Hypothalamus (tissue), 51 donors: ENCODE measurements at places on chromosomes 1 and 21.

DNA sequence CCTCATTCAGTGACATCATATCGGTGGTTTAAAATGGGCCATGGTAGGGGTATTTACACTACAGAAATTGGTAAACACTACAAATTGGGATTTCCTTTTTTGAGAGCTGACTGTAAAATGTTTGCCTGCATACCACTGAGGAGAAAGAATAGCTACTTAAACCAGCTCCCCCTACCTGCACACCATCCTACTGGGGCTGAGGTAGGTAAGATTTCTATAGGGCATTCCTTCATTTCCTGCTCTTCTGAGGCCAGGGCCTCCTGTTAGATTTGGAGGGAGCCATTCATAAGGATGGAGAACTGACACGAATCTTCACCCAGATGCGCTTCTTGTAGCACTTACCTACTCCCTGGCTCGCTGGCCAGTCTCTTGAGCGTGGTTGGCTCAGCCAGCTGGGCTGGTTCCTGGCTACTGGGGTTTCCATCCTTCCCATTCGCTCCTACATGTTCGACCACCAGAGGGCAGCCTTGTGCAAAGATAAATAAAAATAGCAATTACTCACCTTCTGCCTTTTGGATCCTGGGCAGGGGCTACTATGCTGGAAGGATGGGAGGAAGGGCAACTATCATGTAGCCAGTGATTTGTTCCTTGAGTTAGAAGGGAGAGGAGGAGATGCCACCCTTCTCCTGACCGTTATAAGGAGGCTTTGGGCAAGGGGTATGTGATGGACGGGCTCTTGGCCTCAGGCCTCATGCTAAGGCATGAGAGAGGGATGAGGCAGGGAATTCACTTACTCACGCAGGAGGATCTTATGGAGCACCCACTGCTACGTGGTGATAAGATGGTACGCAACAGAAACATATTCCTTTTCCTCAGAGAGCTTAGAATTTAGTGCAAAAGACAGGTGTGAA lies 10.7 kb downstream of the OPTC start:
- DNase-seq, result peak; percentile 70

- no peak for DNase-seq
Observed at GRCh38 chr1:58629031-58629462, 52.0 kb upstream of the TACSTD2 start.

DNA sequence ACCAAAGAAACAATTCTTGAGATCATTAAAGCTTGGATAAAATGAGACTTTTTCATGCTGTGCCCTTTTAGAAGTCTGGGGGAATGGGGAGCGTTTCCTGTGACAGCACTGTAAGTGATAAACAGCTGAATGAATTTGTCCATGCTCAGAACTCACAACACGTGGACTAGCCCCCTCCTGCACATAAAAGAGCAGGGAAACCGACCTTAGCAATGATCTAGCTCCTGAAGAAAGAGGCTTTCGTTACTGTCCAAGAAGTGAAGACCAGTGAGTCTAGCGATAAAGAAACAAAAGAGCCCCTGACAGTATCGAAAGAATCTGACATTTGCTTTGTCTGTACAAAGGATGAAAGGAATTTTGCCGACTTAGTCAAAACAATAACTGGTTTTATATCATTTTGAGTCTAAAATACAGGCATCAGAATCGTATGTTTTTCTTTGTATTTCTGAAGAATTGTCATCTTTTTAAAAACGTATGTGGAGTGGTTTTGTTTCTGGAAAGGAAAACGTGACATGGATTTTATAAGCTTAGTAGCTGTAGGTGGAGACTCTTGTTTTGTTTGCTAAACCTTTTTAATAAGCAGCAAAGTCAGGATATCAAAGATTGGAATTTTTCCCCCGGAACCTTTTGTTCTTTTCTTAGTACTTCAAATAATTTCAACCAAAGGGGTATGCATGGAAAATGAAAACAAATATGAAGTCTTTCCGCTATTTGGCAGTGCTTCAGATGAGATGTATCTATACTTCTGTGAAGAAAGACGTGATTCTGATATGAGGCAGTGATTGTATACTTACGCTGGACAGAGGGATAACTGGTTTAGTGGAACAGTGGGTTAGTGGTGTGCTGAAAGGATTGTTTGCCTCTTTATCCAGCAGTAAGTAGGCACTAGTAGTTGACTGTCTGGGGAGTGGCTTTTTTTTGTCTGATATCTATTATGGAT lies 61.0 kb downstream of the MAST2 start:
- DNase-seq, result no peak

- DNase-seq, result no peak
Observed at GRCh38 chr1:230130172-230130944, 63.3 kb downstream of the GALNT2 start.

DNA sequence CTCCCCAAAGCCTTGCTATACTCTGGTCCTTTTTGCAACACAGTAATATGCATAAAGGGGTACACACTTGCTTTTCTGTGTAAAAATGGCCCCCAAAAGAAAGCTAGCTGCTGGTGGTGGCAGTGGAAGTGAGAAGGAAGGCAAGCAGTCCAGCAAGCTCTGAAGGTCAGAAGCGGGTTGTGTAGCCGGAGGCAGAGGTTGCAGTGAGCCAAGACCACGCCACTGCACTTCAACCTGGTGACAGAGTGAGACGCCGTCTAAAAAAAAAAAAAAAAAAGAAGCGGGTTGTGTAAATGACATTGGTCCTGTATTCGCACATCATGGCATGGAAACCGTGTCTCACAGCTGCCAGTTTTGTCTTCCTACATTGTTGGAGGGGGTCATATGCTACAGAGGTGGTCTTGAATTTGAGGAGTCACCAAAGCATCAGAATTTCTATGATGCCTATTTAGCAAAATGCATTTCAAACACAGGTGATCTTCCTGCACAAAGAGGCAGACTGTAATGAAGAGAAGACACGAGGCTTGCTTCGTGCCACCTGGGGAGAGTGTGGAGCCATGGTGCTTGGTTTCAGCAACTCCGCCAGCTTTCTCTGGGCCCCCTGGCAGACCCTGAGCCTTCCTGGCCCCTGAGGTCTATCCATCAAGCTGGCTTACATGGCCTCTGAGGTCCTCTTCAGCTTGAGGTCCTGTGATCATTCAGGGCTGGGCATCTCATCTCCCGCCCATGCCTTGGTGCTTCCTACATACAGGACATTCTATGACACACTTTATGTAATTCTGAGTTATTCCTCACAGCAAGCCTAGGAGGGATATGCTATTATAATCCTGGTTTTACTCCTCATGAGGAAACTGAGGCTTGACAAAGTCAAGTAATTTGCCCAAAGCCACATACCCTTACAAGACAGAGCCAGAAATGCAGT lies 71.0 kb downstream of the TOMM20 start:
- DNase-seq, result no peak

- no peak for DNase-seq
Observed at GRCh38 chr1:23456226-23456625, 27.8 kb downstream of the ASAP3 start.

DNA sequence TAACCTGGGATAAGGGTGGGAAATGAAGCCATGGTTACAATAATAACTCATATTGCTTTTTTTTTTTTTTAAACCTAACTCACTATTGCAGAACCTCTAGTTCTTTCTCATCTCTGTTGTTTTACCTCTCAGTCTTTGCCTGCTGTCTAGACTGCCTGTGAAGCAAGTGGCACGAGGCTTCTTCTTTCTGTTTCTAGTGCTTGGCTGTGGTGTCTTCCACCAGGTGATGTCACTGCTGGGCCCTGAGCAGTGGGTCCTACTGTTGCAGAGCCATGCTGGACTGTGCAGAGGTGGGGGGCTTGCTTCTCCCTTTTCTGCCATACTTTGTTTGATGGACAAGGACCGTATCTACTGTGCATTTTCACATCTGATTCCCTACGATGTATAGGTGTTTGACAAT lies 51.7 kb downstream of the ZNF326 start:
- DNase-seq, result no peak

DNA sequence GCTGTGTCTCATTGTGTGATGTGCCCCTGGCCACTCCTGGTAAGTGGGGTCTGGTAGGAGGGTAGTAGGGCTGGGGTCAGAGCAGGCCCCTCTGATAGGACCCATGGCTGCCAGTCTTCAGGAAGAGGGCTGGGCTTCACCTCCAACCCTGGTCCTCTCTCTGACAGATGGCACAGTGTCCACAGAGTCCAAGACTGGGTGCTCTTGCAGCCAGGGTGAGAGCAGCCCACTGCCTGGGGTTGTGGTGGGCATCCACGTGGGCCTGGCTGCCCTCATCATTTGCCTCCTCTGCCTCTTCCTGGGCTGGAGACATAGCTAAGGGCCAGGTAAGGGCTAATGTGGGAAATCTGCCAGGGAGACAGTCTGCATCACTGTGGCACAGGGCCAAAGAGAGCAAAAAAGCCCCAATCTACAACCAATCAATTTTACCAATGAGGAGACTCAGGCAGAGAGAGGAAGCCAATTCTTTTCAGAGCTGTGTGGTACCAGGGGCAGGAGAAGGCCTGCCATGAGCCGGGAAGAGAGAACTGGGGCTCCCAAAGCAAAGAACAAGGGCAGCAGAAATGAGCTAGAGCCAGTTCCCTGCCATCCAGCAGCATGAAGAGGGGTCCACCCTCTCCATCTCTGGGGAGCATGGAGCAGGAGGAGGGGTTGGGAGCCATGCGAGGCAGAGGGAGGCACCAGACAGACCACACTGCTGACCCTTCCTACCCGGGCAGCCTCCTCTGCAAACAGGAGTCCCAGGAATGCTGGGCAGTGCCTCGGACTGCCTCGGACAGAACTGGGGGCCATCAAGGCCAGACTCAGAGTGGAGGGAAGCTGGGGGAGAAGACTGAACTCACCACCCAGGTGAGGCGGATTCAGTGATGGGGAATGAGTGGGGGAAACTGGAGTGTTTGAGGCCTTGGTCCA lies 26.8 kb downstream of the SLC27A3 start:
- DNase-seq, result no peak

DNA sequence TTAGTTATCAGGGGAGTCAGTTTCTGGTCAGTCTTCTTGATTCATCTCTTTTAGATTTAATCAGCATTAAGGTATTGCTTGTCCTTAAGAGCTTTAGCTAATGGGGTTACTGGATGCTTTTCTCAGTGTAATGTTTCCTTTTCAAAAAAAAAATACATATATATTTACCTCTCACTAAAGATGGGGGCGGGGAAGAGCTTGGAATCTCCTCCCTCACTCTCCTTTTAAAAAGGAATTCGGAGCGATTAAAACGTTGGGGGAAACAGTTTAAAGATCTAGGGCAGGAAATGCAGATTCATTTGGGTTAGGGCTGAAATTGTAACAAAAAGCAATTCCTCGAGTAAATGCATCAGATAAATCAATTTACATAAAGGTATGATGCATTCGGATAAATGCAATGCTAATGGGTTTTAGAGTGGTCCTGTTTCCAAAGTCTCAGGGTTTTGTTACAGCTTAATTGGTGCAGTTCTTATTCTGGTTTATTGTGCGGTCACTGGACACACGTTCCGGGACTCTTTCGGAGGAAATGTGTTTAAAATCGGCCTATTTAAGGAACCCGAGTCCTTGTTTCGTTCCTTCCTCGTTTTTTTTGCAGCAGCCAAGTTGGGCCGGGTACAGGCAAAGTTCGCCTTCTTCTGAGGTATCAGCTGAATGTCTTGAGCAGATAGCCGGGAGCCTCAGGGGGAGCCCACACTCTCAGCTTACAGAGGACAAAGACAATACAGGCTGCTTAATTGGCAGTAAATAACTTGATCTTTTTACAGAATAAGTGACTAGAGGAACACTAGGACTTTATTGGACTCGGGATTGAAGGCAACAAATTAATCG lies 1.6 kb downstream of the LMO4 start:
- DNase-seq, result no peak

- DNase-seq, result no peak
Observed at GRCh38 chr1:214540324-214540723, 11.1 kb downstream of the PTPN14 start.

DNA sequence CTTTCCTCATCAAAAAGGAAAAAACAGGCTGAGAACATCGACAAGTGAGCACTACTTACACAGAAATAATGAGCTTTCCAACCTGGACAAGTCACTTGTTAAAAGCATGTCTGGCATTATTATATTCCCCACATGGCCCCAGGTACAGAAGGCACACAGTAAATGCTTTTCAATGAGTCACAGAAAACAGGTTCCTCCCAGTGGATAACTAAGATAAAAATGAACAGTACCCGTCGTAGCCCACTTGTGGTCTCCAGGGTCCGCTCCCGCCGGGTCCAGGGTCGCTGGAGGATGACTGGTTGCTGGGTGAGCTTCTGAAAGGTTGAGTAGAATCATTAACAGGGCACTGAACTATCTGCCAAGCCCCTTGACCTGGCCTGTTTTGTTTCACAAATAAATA lies 186.6 kb downstream of the SIPA1L2 start:
- no peak for DNase-seq

- DNase-seq, result no peak
Observed at GRCh38 chr1:163094182-163094581, 25.0 kb downstream of the RGS4 start.

DNA sequence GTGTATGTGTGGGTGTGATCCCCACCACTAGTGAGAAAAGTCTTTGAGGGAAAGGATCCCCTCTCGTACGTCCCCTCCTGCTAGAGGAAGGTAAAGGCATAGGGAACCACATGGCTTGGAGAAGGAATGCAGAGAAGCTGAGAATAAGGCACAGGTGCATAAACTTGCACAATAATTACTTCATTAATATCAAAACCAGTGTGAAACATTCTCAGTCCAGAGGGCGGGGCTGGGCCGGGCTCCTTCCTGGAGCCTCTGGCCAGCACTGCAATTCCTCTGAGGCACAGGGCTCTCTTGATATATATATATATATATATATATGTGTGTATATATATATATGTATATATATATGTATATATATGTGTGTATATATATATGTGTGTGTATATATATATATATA lies 162.6 kb downstream of the TSEN15 start:
- no peak for DNase-seq

DNA sequence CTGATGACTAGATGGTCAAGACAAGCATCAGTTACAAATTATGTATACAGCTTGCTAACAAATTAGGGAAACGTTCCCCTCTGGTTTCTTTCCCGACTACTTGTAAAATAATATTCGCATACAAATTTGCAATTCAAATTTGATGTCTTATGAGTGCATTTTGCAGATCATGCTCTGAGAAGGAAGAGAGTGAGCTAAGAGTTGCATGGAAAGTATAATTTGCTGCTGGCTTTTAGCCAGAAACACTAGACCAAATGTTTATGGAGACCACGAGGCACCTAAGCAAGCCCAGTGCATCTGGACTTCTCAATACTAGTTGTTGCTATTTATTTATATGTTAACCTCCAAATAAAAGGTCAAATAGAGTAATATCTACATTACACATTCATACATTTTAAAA lies 216.0 kb downstream of the SMYD3 start:
- DNase-seq, result no peak

DNA sequence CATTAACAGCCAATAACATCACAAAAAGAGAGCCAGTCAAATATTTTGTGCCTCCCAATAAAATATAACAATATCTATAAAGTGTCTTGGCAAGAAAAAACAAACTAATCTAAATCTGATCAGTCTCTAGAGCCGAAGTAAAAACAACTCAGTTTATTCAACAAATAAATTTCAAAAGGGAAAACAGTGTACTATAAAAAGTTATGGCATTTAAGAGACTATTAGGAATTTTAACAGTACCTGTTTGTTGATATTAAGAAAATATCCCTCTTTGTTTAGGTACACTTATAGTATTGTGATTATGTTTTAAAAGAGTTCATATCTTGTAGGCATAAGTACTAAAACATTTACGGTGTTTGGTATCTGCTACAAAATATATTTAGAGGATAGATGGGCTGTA lies 36.6 kb upstream of the C1orf53 start:
- DNase-seq, result no peak
